ENCODE measurements at places on chromosomes 6 and 20.

- DNase-seq = no peak
These were observed 517.4 kb upstream of the JARID2 start for GRCh38 chr6:14728396-14729024.

DNA sequence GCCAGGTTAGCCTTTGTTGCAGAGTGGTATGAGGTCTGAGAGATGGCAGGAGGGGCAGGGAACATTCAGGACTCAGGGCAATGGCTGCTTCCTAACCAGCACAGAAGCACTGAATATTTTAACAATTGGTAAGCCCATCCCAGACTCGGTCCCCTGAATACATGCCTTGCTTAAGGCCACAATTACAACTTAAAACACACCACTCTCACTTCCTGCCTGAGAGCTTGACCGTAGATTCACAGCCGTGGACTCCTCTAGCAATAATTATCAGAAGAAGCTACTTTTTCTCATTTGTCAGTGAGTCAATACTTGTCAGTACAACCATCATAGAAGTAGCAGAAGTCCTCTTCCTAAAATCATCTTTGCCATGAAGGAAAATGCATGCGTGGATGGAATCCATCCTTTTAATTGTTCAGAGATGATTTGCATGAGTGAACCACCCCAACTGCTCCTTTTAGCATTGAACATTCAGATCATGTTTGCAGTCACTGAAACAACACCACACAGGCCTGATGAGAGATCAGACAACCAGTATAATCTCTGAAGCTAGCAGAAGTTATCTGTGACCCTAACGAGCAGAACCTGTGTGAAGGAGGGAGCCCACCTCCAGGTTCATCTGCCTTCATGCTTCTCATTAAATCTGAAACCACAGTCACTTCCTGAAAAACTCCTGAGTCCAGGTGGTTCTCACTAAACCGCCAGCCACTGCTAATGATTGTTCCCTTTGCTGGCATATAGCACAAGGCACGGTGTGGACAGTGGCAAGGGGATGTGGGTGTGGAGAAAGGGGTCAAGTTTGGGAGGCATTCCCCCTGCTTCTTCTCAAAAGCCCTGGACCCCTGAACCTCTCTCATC lies 333.9 kb upstream of the CNR1 start:
- no peak for DNase-seq

- DNase-seq = no peak
These were observed 76.1 kb downstream of the SLC22A3 start for GRCh38 chr6:160424256-160424655.

- DNase-seq = no peak
These were observed 7.5 kb downstream of the RFX6 start for GRCh38 chr6:116884530-116884929.

DNA sequence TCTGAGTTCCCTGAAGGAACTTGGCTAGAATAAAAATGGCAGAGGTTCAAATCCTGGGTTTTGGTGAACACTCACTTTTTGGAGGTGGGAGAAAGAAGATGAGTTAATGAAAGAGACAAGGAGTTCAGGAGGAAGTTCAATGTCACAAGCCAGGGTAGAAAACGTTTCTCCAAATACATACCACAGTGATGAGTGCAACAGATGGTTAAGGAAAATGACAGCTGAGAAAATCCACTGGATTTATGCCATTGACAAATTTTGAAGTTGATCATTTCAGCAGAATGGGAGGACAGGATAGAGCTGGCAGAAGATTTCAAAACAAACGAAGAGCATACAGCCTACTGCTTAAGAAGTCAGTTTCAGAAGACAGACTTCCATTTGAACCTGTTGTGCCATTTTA lies 122.7 kb downstream of the GFRAL start:
- DNase-seq = no peak

- DNase-seq = no peak
These were observed 150.2 kb downstream of the FOXC1 start for GRCh38 chr6:1759870-1760269.

DNA sequence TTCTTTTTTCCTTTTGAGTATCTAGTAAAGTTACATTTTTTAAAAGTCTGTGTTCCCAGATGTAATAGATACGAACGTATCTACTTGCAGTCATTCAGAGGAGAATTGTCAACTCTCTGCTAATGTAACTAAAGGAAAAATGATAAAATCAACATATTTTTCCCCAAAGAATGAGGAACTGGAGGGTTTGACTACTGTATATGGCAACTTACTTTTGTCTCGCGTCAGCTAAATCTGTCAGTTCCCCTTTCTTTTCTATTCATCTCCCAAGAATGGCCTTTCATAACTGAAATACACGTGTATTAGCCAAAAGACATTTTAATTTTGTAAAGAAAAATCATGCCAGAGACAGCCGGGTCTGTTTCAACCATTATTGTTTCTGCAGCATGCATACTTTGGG lies 5.4 kb downstream of the EYA2 start:
- no peak for DNase-seq

GRCh38 chr20:36474563-36474962 lies 66.8 kb upstream of the MYL9 start:
- no peak for DNase-seq

GRCh38 chr6:41040101-41040939 lies 1.3 kb upstream of the UNC5CL start:
- DNase-seq = no peak

DNA sequence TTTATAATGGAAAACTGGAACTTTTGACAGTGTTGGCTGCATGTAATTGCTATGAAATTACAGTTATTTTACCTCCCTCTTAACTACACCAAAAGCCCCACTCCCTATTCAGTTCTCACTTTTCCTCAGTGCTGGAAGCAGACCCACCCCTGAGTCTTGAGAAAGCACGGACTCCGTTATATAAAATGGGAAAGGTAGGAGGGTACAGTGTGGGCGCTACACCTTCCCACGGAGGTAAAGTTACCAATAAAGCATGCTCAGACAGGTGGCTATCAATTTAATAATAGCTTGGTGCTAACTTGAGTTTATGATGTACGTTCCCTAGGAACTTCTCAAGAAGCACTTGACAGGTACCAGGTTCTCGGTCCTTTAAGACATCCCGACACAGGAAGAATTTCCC lies 59.0 kb downstream of the CLIC5 start:
- no peak for DNase-seq

DNA sequence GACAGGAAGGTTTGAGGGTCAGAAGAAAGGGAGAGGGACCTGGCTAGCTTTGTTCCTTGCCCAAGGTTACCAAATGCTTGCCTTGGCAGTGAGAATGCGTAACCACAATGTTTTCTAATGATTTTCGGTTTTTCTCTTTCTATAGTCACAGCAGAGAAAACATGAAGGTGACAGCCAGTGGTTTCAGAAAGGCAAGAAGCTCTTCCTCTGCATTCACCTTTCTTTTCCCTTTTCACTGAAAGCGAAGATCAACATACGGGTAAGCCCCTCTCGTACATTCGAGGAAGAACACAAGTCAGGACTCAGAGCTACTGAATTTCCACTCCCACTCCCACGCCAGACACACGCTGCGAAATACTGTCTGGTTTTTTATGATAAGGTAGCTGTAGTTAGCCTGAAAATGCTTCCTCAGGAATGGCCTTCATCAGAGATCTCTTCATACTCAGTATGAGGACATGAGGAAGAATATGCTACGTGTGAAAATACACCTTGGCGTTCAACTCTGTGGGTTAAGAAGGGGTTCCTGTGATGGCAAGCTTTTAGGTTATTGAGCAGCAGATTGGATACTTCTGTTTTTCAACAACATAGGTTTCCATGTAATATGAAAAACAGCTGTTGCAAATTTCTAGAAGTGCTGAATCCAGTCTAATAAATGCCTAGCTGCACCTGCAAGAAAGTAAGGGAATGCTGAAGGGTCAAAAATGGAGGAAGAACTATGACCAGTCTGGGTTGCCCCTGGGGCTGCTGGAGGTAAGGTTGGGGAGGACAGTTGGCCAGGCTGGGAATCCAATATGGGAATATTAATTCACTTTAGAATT lies 7.4 kb upstream of the CD83 start:
- DNase-seq = no peak

GRCh38 chr6:152587473-152587872 lies 49.7 kb downstream of the SYNE1 start:
- DNase-seq = no peak

- DNase-seq = no peak
These were observed 10.2 kb upstream of the MAP3K7 start for GRCh38 chr6:90596967-90597539.

GRCh38 chr6:35948725-35949124 lies 27.8 kb upstream of the SRPK1 start:
- DNase-seq = no peak

DNA sequence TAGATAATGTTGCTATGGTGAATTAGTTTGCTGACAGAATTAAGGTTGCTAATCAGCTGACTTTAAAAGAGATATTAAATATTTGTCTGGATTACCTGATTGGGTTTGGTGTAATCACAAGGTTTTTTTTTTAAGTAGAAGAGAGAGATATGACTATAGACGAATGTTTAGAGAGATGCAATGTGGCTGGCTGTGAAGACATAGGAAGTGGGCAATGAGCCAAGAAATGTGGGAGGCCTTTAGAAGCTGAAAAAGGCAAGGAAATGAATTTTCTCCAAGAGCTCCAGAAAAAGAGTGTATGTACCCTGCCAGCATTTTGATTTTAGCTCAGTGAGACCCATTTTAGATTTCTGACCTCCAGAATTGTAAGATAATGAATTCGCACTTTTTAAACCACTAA lies 598.3 kb downstream of the PKHD1 start:
- no peak for DNase-seq

DNA sequence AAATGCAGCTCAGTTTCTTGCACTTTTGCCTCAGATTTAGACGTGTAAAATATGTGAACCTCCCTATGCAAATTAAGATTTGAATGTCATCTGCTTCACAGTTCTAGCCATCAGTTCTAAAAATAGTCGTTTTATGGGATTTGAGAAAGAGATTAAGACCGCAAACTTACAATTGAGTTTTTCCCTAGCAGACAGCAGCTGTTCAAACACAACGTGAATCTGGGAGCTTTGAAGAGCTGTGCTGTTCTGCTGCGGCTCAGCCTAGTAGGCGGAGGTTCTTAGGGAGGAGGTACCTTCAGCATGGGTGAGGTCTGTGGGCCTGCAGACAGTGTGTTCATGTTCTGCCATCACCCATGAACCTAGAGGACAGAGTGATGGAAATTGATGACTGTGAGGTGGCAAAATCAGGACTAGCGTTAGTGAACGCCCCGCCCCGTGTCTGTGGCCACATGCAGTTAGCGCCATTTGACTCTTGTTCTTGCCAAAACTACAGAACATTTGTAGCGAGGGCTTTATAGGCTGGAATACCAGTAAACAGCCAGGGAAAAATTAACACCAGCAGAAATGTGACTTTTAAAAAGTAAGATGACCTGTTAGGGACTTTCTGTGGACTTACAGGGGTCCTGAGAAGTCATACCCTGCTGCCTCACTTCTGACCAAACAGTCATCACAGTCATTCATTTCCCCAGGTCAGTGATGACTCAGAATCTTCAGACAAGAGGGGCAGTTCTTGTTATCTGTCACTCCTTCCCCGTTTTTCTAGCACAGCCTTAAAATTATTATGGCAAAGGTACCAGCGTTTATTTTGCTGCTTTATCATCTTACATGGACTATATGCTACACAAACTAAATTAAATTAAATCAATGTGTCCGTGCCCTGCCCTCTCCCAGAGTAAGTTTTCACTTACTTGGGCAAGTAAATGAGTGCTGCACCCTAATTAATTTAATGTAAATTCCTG lies 84.3 kb upstream of the TMEM181 start:
- no peak for DNase-seq

DNA sequence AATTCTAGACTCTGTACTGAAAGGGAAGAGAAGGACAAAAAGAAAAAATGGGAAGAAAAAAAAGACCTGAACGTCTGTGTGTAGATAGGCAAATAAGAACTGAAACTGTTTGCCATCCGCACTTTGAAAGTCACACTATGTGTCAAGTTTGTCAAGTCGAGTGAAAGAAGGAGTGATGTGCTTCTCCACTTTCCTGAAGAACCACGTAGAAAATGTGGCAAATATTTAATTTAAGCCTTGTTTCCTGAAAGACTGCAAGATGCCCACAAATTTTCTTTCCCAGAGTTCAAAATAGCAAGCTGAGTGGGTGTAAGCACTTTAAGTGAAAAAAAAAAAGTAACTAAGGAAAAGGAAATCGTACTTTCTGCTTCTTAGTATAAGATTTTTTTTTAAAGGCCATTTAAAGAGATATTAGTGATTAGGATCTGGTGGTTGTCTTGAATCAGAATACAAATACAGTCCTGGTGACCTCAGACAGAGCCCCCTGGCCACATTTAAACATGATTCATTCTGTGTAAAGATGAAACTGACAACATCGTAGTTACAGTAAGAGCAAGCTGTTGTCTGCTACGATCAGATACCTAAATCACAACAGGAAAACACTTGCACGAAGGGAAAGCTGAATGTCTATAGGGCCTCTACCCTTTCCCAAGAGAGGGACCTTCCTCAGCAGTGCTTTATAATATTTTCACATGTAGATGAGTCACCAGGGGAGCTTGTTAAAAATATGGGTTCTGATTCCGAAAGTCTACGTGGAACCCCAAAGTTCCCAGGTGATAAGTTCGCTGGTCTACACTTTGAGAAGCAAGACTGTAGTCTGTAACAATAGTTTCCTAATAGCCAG lies 102.3 kb downstream of the HIVEP2 start:
- no peak for DNase-seq

DNA sequence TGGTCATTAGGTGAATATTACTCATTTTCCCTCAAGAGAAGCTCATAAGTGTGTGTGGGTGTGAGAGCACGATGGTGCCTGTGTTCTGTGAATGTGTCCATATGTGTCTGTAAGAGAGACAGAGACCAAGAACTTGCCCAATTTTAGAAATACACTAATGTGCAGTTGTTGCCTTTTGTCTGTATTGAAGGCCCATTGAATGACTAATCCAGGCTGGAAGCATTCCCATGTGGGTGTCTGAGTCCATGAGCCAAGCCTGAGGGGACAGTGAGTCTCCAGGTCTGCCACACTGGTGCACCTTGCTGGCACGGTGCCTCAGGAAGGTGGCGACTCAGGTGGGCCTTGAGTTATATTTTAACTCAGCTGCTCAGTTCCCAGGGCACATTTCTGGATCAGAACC lies 25.5 kb upstream of the ASXL1 start:
- no peak for DNase-seq

GRCh38 chr6:7588506-7588905 lies 1.5 kb upstream of the SNRNP48 start:
- no peak for DNase-seq

GRCh38 chr6:43930440-43931154 lies 160.6 kb downstream of the VEGFA start:
- no peak for DNase-seq

DNA sequence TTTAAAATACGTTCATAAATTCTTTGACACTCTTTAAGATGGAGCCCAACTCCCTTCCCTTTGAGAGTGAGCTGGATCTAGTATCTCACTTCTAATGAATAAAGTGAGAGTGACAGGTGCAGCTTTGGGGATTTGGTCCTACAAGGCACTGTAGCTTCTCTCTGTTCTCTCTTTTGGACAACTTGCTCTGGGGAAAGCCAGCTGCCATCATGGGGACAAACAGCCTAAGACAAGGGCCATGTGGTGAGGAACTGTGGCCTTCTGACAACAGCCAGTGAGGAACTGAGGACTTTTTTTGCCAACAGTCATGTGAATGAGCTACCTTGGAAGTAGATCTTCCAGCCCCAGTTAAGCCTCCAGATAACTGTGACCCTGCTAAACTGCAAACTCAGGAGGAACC lies 272.8 kb upstream of the AGPAT4 start:
- no peak for DNase-seq

Measured in neuronal stem cell (in vitro differentiated cells).